Breast epithelium (tissue), 4 donors: ENCODE measurements at places on chromosomes 11 and 22. TPM values are rescaled to one million over a fixed set of nuclear protein-coding genes. Genes with fewer than 3 reads are reported as not detected.

Gene MAJIN
- not detected for total RNA-seq

Gene DNAJC24
- 23.4 TPM for total RNA-seq

Gene PRG3
- total RNA-seq = not detected

Gene TPBGL
- total RNA-seq = 0.33 TPM

Gene TMPRSS6
- 0.88 TPM for total RNA-seq

Gene HBG1
- not detected for total RNA-seq

DNA sequence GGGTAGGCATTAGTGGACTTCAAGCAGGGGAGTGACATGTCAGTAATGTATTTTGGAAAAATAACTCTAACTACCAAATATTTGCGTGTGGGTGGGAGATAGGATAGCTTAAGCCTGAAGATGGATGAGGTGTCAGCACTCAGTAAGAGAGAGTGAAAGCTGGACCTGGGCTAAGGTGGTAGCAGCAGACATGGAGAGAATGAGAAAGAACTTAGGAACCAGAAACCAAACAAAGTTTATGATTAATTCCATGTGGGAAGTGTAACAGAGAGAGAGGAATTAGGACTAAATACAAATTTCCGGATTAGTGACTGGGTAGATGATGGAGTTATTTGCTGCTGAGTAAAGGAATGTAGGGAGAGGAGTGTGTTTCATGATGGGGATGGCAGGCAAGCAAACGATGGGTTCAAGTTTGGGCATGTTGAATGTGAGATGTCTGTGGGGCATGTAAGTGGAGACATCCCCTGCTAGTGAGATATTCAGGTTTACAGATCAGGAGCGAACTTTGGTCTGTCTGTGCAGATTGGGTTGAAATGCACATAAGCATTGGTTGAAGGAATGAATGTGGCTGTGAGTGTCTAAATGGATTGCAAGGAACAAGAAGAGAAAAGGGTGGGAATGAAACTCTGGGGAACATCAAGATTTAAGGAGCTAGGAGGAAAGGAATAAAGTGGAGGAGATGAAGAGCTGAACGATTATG is 185.6 kb upstream of the MTMR2 start:
- DNase-seq = no peak

DNA sequence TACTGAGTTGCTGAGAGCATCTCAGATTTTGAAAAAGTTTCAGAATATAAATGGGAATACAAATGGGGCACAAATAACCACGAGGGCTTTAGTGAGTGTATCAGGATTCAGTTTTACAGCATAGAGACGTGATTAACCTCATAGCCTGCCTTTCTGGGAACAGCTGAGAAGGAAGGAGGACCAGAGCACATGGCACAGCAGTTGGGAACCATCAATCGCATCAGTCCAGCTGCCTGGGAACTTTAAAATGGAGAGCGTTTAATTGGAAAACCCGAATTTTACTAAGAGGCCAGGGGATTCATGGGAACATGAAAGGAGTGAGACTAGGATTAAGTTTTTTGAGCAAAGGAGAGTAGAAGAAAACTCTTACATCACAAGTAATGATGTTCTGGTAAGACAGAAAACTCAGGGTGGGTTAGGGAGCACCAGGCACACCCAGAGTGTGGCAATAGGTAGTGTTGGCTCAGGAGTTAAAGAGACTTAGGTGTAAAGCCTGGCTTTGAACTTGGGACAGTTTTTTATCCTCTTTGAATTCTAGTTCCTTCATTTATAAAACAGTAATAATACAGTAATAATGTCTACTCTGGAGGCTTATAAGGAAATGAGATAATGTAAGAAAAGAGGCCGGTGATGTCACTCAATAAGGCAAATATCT is 40.2 kb downstream of the FZD4 start:
- DNase-seq = no peak

DNA sequence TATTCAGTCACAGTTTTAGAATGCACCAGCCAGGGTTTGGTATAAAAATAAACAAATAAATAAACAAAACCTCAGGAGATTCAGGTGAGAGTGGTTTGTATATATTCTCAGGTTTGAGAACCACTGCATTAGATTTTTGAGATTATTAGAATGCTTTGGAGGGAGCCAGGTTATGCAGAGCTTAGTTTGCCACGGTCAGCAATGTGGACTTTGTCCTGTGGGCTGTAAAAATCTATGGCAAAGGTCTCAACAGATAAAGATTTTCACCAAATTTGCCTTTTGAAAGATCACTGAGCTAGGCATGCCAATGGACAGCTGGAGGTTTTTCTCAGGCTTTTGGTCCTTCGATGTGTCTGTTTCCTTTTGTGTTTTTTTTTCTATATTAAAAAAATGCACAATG is 650.1 kb upstream of the RAG2 start:
- no peak for DNase-seq

GRCh38 chr22:18968011-18968749 is 32.1 kb upstream of the PRODH start:
- no peak for DNase-seq

GRCh38 chr22:47318041-47318737 is 555.7 kb downstream of the TBC1D22A start:
- DNase-seq = no peak

DNA sequence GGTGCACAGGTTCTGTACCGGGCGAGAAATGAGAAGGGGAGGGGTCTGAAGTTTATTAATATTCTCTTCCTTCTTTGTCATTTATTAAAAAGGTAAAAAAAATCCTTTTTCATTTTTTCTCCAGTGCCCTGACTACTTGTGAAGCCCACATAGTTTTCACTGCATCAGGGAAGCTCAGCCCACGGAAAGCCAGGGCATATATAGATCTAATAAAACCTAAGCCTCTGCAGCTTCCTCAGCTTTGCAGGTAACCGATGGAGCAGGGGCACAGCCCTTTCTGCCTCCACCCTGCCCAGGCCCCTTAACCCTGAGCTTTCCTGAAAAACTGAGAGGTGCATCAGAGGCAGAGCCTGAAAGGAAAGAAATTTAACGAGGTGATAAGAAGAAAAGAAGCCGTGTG is 140.1 kb downstream of the NXPE2 start:
- no peak for DNase-seq

DNA sequence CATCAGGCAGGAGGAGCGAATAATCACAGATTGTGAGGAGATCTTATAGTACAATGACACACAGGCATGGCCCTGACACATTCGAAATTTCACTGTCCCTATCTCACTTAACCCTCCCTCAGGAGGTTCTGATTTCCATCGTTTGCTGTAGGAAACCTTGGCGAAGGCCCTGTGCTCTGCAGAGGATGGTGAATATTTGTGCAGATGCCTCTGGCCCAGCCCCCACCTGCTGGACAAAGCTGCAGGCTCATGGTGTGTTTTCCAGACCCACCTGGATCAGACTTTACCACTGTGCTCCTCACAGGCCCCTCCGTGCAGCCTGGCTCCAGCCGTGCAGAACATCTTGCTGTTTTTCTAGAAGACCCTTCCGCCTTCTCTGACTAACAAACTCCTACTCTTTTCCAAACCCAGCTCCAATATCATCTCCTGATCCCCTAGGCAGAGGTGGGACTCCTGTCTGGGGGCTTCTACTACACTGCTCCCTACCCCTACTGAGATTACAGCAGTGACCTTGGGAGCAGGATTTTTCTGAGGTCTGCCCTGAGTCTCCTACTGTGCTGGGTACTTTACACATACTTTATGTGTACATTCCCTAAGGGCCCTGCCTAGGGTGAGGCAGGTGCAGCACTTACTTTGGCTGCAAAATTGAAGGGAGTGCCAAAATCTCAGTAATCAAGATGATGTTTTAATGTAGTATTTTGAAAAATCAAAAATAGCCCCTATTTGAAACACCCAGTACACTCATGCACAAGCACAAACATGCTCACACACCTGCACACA is 412.7 kb downstream of the SOX6 start:
- DNase-seq = no peak

DNA sequence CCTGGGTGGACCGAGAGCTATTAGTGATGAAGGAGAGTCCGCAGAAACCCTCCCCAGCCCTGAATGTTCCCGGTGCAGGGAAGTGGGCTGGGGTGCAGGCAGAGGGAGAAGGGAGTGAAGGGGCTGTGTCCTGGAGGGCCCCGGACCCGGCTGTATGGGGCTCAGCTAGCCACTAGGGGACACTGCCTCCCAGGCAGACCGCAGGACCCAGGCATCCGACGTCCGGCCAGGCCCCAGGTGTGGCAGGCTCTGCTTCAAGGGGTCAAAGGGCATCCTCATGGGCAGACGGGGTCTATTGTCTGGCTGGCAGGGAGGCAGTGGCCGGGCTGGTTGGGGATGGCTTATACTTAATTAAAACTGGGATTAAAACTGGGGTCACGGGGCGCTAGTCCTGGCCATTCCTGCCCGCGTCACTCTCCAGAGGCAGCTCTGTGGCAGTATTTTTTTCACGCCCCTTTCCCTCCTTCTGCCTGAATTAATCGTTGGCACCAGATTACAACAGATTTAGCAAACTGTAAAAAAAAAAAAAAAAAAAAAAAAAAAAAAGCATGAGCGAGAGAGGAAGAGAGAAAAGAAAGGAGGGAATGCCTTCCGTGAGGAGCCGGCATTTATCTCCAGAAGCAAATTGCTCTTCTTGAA is 5.1 kb downstream of the FLRT1 start:
- DNase-seq = no peak

DNA sequence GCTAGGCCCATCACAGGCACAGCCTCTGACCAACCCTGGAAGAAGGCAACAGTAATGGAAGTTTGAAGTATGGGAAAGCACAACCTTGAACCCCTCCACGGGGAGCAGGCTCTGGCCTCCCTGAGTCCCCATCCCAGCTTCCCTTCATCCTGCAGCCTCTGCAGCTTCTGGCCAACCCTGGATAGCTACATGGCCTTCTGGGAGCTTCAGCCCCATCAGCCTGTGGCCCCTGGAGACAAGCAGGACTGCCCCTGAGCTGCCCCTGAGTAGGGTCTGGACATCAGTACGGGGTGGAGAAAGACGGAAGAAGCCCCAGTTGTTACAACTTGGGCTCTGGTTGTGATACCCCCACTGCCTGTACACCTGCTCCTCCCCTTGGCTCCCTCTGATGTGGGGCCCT is 113.8 kb upstream of the CD82 start:
- no peak for DNase-seq

DNA sequence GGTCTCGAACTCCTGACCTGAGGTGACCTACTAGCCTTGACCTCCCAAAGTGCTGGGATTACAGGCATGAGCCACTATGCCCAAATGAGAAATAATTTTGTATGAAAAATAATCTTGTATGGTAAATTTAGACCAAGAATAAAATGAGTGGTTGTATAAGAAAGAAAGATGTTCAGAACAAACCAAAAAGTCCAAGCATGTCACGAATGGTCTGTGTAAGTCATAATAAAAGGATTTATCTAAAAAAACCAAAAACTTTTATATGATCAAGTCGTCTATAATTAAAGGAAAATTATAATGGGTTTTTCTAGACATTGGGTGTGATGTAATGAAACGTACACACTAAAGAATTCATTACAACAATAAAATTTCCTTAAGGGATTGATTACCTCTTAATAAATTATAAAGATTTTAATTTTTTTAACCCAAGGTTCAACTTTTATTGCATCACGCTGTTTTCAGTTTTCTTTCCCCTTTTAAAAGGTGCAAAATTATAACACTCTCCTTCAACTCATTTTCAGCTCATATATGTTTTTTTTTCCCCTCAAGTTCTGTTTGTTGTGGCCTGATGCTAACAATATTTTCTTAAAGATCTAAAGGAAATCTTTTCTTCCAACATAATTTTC is 8.9 kb upstream of the AQP11 start:
- DNase-seq = no peak

- DNase-seq = no peak
Measured at GRCh38 chr11:15663777-15664218, 549.1 kb downstream of the INSC start.

DNA sequence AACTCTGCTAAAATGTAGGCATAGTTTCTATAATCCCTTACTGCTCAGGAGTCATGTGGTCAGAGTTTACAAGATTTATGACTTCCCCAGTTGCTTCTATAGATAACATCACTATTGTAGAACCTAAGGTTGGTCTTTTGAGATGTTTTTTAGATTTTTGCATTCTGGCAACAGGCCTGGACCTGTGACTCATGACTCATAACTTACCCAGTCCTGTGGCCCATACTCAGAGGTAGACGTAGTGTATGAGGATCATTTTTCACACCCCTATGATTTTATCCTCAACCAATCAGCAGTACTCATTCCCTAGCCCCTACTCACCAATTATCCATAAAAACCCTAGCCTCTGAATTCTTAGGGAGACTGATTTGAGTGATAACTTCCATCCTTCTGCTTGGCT is 384.4 kb upstream of the DDI1 start:
- DNase-seq = no peak

DNA sequence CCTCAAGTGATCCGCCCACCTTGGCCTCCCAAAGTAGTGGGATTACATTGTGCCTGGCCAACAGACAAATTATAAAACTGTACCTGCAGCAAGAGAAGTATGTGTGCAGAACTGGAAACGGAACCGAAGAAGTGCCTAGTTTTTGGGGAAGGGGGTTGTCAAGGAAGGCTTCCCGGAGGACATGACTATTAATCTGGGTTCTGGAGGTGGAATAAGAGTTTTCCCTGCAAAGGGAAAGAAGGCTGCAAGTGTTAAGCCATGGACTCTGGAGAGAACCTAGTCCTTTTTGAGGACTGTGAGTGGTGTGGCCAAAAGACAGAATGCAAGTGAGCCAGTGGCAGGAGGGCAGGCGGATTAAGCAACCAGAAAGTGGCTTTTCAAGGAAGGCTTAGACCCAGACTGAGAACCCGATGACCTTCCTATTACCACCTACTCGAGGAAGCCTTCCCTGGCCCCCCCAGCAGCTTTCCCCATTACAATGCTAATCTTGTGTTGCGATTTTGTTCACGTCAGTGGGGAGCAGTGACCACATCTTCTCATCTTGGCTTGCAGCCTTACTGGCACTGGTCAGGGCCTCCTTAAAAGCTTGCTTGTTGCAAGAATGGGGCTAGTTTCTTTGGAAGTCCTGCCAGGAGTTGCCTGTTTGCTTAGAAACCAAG is 5.7 kb upstream of the SEPTIN3 start:
- DNase-seq = peak; percentile 79

DNA sequence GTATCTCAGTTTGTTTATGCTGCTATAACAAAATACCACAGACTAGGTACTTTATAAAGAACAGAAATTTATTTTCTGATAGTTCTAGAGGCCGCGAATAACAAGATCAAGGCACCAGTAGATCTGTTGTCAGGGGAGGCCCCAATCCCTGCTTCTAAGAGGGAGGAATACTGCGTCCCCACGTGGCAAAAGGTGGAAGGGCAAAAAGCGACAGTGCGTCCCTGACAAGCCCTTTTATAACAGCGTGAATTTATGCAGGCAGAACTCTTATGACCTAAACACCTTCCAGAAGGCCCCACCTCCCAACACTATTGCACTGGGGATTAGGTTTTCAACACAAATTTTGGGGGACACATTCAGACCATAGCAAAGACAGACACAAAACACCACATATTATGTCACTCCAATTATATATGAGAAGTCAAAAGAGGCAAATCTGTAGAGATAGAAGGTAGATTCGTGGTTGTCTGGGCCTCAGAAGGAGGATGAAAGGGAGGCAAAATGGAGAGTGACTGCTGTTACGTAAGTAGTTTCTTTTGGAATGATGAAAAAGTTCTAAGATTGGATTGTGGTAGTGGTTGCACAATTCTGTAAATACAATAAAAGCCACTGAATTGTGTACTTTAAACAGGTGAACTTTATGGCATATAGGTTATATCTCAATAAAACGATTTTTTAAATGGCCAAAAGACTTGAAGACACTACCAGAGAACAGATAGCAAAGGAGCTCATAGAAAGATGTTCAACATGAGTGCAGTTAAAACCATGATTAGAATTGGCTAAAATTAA is 30.1 kb upstream of the TNRC6B start:
- no peak for DNase-seq
